ENCODE measurements at places on chromosomes 4 and X. TPM values are rescaled to one million over a fixed set of nuclear protein-coding genes. Genes with fewer than 3 reads are reported as not detected.

- no peak for DNase-seq
Observed at GRCh38 chr4:136183513-136183912, 1348.8 kb downstream of the PCDH18 start.

DNA sequence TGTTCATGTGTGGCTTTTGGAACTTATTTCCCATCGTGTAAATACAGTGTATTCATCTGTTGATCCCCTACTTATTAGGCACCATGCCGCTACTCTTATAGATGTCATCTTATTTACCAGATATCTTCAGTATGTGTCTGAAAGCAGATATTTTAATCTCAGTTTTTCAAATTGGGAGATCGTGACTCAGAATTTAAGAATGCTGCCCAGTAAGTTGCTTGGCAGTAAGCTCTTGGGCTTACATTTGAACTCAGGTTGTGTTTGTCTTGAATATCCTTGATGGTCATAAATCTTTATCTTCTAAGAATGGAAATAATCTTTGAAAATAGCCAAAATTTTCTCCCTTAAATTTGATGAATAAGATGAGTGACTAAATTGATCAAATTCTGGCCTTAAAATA is 45.9 kb upstream of the RPA4 start:
- DNase-seq = no peak

- DNase-seq = no peak
Observed at GRCh38 chr4:164446516-164446915, 307.4 kb upstream of the SMIM31 start.

- DNase-seq = no peak
Observed at GRCh38 chr4:146212781-146213180, 1.6 kb upstream of the REELD1 start.

- no peak for DNase-seq
Observed at GRCh38 chr4:85707611-85708010, 232.7 kb downstream of the ARHGAP24 start.

- DNase-seq = no peak
Observed at GRCh38 chr4:87799301-87800113, at the start of gene IBSP. TSS of gene IBSP (plus strand) at chr4:87799554. CDS start at chr4:87802362, 2,808 bp downstream.

DNA sequence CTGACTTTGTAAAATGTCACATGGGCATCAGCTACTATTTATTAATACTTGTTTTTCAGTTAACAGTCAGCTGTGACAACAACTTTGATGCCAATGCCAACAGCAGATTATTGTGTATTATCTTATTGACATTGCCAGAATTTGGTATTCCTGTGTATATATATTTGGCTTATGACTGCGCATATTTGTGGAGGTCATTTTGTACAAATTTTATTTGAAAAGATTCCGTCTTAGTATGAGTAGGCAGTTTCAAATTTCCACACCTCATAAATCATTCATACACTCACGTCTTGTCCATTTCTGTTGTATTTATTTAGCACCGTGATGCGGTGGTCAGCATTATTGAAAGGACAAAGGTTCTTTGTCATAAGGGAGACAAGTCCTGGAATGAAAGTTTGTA is 558.2 kb upstream of the NDST4 start:
- no peak for DNase-seq

ITGB1BP2 gene
- 142 TPM for polyA plus RNA-seq

SLC6A14 gene
- polyA plus RNA-seq = not detected

ADGRG2 gene
- polyA plus RNA-seq = 5.9 TPM

Data from forelimb muscle (tissue), 1 donor.